ENCODE measurements at places on chromosomes 7 and 10.
A peak's percentile ranks its signal among the peaks of the same experiment; 100 is the strongest.

DNA sequence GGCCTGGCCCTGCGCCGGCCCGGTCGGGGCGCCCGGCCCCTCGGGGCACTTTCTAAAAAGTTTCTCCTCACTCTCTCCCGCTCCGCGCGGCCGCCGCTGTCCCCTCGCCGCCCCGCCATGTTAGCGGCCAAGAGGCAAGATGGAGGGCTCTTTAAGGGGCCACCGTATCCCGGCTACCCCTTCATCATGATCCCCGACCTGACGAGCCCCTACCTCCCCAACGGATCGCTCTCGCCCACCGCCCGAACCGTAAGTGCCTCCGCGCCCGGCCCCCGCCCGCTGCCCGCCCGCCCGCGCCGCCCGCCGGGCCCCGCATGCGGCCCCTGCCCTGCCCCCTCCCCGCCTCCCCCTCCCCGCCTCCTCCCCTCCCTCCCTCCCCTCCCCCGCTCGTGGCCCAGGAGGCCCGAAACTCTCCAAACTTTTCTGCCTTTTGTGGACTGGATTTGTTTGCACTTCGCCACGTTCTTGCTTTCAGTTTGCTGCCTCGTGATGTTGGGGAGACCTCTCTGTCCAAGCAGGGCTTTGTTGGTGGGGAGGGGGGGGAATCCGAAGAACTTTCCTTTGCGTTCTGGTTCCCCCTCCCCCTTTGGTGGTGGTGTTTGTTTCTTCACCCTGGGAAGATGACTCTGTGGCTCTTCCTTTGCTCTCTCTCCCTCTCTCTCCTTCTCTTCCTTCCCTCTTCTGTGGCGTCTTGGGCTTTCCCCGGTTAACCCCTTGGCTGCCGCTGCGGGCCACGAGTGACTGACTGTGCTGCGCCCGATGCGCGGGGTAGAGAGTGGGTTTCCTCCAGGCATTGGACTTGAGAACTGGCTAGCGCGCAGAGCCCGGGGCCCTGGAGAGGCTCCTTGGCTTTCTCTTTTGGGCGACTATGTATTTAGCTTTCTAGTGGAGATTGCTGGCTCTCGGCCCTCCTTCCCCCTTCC, 1.6 kb downstream of the TCF7L2 start:
- peaks cover 56% of the 10 kb centered on the region for H3K27me3 ChIP-seq
- H3K4me1 ChIP-seq = peaks cover 35% of the 10 kb centered on the region
- peak overlapping the region; percentile 86 for H3K4me3 ChIP-seq
- H3K36me3 ChIP-seq = no peaks in the 10 kb centered on the region
- DNase-seq = peak; percentile 64
- peak overlapping the region; percentile 88 for H3K27ac ChIP-seq

GRCh38 chr10:12549297-12549696, 199.9 kb downstream of the CAMK1D start:
- H3K27ac ChIP-seq = no peak overlapping the region
- no peak overlapping the region for H3K4me3 ChIP-seq
- DNase-seq = no peak

- no peak overlapping the region for H3K27ac ChIP-seq
- peaks cover 12% of the 10 kb centered on the region for H3K4me1 ChIP-seq
- H3K36me3 ChIP-seq = peaks cover 2% of the 10 kb centered on the region
- H3K27me3 ChIP-seq = peaks cover 5% of the 10 kb centered on the region
- DNase-seq = no peak
Observed at GRCh38 chr7:139562491-139562890, 39.0 kb downstream of the CLEC2L start.

GRCh38 chr10:27450225-27450624, 53.9 kb upstream of the RAB18 start:
- no peak overlapping the region for H3K4me3 ChIP-seq
- H3K36me3 ChIP-seq = no peaks in the 10 kb centered on the region
- DNase-seq = no peak
- no peak overlapping the region for H3K27ac ChIP-seq

DNA sequence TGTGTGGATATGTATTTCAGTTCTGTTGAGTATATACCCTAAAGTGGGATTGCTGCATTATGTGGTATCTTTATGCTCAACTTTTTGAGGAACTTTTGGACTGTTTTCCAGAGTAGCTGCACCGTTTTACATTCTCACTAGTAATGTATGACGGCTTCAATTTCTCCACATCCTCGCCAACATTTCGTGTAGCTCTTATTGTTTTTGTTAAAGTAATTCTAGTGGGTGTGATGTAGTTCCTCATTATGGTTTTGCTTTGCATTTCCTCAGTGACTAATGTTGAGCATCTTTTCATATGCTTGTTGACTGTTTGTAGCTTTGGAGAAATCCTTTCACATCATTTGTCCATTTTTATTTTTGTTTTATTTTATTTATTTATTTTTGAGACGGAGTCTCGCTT, 4.5 kb downstream of the STMP1 start:
- DNase-seq = no peak
- H3K27me3 ChIP-seq = no peaks in the 10 kb centered on the region

GRCh38 chr7:131141443-131141967, 186.2 kb upstream of the MKLN1 start:
- H3K4me1 ChIP-seq = no peaks in the 10 kb centered on the region
- H3K36me3 ChIP-seq = no peaks in the 10 kb centered on the region
- peaks cover 2% of the 10 kb centered on the region for H3K27me3 ChIP-seq
- no peak overlapping the region for H3K4me3 ChIP-seq
- DNase-seq = no peak
- H3K27ac ChIP-seq = no peak overlapping the region

GRCh38 chr10:68721673-68722335, 765 bp downstream of the CCAR1 start:
- H3K4me1 ChIP-seq = peaks cover 9% of the 10 kb centered on the region
- H3K4me3 ChIP-seq = peak overlapping the region; percentile 91
- peaks cover 31% of the 10 kb centered on the region for H3K36me3 ChIP-seq
- no peaks in the 10 kb centered on the region for H3K27me3 ChIP-seq
- no peak for DNase-seq
- peak overlapping the region; percentile 91 for H3K27ac ChIP-seq

DNA sequence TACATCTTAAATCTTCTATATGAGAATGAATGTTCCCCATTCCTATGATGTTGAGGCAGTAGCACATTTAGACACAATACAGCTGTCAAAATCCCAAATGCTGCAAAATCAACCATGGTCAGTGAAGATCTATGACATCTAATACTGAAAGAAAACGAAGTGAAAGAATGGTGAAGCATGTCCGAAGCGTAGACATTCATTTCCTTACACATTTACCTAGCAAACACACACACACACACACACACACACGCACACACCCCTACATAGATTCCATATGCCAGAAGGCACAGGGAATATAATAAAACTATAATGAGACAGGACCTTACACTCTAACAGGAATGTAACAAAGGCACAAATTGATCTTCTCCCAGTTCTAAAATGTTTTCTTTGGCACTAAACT, 32.5 kb downstream of the CCDC6 start:
- H3K27ac ChIP-seq = no peak overlapping the region
- no peaks in the 10 kb centered on the region for H3K27me3 ChIP-seq
- peaks cover 32% of the 10 kb centered on the region for H3K36me3 ChIP-seq
- H3K4me3 ChIP-seq = no peak overlapping the region

- peaks cover 9% of the 10 kb centered on the region for H3K27me3 ChIP-seq
- H3K4me1 ChIP-seq = peaks cover 14% of the 10 kb centered on the region
- H3K27ac ChIP-seq = no peak overlapping the region
- H3K4me3 ChIP-seq = no peak overlapping the region
- peak; percentile 46 for DNase-seq
Observed at GRCh38 chr7:18494821-18495408, 634 bp upstream of the HDAC9 start.

DNA sequence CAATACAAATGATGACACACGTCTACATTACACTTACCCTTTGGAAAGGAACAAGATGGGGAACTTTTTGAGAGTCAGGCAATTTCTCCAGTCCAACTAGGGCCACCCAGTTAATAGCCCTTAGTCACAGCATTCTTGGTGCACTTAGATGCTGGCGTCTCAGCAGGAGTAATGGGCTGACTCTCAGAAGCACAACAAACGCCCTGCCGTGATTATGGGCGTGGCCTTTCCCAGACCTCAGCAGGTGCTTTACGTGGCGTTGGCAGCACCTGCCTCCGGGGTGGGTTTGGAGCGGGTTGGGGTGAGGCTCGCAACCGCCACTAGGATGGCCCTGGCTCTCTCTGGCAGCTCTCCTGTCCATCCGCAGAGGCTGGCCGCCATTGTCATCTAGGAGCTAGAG, 147.6 kb upstream of the SHH start:
- DNase-seq = no peak
- no peak overlapping the region for H3K4me3 ChIP-seq
- H3K36me3 ChIP-seq = no peaks in the 10 kb centered on the region
- no peak overlapping the region for H3K27ac ChIP-seq

DNA sequence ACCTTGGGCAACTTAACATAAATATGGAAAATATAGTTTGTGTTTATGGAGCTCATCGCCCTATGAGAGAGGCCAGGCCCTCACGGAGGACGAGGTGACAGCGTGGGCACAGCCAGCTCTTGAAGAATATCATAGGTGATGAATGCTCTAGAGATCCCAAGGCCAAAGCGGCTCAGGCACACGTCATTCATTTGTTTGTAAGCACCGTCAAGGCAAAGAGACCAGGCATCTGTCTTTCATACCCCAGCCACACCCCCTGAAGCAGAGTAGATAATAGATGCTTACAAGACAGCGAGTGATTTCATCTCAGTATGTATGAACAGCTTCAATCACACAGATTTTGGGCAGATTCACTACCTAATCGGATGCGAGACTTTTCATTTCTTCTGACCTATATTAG, 242.1 kb upstream of the C7orf33 start:
- no peaks in the 10 kb centered on the region for H3K4me1 ChIP-seq
- no peak overlapping the region for H3K4me3 ChIP-seq
- H3K27me3 ChIP-seq = peaks cover 5% of the 10 kb centered on the region
- no peak for DNase-seq
- H3K27ac ChIP-seq = no peak overlapping the region

DNA sequence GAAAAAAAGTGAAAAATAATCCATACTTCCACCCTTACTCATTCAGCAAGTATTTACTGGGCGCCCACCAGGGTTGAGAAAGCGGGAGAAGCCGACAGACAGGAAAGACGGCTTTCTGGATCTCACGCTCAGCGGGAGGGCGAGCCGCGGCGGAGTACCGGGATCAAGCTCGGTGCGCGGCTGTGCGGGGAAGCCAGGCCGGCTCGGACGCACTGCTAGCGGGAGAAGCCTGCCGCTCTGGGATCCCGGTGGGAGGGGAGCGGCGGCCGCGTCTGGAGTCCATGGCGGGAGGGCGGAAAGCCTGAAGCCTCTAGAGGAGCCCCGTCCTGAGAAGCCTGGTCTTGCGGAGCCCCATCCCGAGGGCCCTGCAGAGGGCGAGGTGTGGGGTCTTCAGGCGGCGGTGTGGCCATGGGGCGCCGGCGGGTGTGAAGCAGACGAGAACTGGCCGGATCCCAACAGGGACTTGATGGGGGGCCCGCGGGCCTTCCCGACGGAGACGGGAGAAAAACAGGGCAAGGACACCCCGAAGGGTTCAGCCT, 82.9 kb downstream of the VIPR2 start:
- H3K27me3 ChIP-seq = no peaks in the 10 kb centered on the region
- no peaks in the 10 kb centered on the region for H3K36me3 ChIP-seq
- H3K27ac ChIP-seq = no peak overlapping the region
- H3K4me3 ChIP-seq = no peak overlapping the region
- H3K4me1 ChIP-seq = no peaks in the 10 kb centered on the region

DNA sequence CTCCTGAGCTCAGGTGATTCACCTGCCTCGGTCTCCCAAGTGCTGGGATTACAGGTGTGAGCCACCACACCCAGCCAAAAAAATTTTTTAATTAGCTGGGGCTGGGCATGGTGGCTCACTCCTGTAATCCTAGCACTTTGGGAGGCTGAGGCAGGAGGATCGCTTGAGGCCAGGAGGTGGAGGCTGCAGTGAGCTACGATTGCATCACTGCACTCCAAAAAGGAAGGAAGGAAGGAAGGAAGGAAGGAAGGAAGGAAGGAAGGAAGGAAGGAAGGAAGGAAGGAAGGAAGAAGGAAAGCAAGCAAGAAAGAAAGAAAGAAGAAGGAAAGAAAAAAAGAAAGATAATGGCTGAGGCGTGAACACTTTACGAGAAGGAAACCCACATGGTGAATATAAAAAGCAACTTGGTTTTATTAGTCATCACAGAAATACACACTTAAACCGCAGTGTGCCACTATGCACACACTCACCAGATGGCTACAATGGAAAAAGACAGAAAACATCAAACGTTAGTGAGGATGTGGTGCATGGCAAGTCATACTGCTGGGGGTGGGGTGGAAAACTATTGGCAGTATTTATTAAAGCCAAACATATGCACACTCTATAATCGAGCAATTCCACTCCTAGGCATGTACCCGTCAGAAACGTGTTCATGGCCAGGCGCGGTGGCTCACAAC, 4.4 kb upstream of the CCL26 start:
- H3K27me3 ChIP-seq = peaks cover 17% of the 10 kb centered on the region
- H3K36me3 ChIP-seq = no peaks in the 10 kb centered on the region
- no peak overlapping the region for H3K4me3 ChIP-seq
- H3K27ac ChIP-seq = peak overlapping the region; percentile 77
- peaks cover 44% of the 10 kb centered on the region for H3K4me1 ChIP-seq
- DNase-seq = peak; percentile 75

DNA sequence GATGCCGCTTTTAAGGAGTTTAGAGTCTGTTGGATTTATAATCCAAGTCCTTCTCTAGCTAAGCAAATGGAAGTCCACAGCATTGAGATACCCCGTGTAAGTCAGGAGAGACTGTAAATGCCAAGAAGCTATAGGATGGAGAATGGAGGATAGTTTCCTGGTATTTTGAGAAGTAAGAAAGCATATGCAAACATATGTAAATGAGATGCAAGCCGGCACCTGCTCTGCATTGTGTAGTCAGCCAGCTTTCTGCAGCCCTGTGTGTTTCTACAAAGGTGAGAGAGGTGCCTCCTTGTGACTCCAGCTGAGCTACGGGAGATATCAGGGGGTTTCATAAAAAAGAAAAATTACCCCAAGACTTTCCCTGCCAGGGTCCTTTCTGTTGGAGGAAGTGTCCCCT, 176.3 kb downstream of the RPS24 start:
- no peak overlapping the region for H3K27ac ChIP-seq
- H3K4me3 ChIP-seq = no peak overlapping the region
- peaks cover 6% of the 10 kb centered on the region for H3K4me1 ChIP-seq
- no peak for DNase-seq

DNA sequence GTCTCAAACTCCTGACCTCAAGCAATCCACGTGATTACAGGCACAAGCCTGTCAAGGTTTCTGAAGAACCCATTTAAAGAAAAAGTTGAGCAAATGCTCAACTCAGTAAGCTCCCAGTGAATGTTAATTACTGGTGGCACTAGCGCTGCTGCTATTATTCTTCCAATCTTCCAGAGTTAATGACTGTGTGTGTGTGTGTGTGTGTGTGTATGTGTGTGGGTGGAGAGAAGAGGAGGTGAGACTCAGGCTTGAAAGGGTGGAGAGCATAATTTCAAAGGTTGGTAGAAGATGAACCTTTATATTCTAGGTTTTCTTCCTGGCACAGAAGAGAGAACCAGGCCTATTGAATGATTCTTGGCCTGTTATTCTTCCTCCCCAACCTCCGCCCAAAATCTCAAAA, 11.6 kb upstream of the NPVF start:
- no peak overlapping the region for H3K4me3 ChIP-seq
- H3K4me1 ChIP-seq = no peaks in the 10 kb centered on the region
- no peak for DNase-seq
- H3K27me3 ChIP-seq = peaks cover 4% of the 10 kb centered on the region
- H3K27ac ChIP-seq = no peak overlapping the region
